ENCODE measurements at places on chromosomes 1 and 21.
A peak's percentile ranks its signal among the peaks of the same experiment; 100 is the strongest.

- H3K4me3 ChIP-seq, result peak overlapping the region; percentile 73
- no peaks in the 10 kb centered on the region for H3K36me3 ChIP-seq
- no peaks in the 10 kb centered on the region for H3K27me3 ChIP-seq
These were observed 696 bp downstream of the TGFB2 start for GRCh38 chr1:218345673-218346390.

- H3K4me3 ChIP-seq, result no peak overlapping the region
- H3K36me3 ChIP-seq, result no peaks in the 10 kb centered on the region
- no peaks in the 10 kb centered on the region for H3K27me3 ChIP-seq
- H3K4me1 ChIP-seq, result no peaks in the 10 kb centered on the region
These were observed 57.4 kb upstream of the TMPRSS15 start for GRCh38 chr21:18460979-18461378.

GRCh38 chr1:59005491-59006288 lies 221.8 kb upstream of the JUN start:
- no peaks in the 10 kb centered on the region for H3K4me1 ChIP-seq
- no peak for DNase-seq
- peaks cover 2% of the 10 kb centered on the region for H3K27me3 ChIP-seq
- H3K36me3 ChIP-seq, result no peaks in the 10 kb centered on the region

DNA sequence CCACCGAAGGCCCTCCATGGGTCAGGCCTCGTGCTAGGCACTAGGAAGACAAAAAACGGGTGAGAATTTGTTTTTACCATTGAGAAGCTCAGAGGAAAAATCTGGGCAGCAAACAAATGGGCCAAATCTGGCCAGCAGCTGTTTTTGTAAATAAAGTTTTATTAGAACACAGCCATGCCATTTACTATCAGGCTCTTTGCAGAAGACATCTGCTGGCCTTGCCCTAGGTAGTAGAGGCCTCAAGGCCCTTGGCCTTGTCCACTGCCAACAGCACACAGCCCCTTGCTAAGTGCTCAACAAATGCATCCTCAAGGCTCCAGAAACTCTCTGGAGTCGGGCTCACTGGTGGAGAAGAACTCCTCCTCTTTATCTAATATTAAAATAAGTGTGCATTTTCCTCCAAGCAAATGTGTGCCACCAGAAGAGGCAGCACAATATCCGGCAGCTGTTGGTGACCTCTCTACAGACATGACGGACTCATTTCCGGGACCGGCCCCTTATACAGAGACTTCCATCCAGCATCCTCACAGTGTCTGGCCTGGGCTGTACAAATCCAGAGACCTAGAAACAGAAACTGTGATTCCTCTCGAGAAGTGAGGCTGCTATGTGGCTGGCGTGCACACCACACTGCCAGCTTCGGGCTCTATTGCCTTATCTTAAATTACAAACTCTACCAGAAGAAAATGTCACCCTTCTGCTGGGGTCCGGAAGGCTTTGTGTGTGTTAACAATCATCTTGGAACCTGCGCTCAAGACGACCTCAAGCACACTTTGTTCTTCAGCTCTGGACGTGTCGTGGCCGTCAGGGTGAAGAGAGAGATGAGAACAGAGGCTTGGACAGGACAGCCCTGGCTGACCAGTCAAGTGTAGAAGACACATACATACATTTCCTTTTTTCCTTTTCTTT lies 203.9 kb downstream of the TOMM20 start:
- peak; percentile 5 for DNase-seq
- no peaks in the 10 kb centered on the region for H3K27me3 ChIP-seq
- H3K4me1 ChIP-seq, result peaks cover 22% of the 10 kb centered on the region
- no peak overlapping the region for H3K4me3 ChIP-seq

DNA sequence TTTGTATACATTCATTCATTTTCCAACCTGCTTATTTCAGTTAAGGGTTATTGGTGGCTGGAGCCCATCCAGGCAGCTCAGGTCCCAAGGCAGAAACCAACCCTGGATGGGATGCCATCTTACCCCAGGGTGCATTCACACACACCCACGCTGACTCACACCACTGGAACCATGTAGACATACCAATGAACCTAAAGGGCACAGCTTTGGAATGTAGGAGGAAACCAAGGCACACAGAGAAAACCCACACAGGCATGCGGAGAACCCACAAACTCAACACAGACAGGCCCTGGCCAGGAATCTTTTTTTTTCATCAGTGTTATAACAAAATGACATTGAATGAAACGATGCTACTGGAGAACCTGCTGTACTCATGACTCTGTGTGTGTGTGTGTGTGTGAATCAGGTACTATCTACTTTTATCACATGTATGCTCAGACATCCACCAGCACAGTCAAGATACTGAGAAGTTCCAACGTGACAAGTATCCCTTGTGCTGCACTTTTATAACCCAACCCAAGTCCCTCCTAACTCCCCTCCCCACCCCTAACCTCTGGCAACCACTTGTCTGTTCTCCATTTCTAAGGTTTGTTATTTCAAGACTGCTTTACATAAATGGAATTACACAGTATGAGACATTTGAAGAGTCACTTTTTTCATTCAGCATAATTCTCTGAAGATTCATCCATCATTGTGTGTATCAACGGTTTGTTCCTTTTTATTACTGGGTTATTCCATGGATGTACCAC lies 286.8 kb upstream of the PLD5 start:
- DNase-seq, result no peak
- H3K36me3 ChIP-seq, result no peaks in the 10 kb centered on the region
- no peaks in the 10 kb centered on the region for H3K27me3 ChIP-seq
- H3K27ac ChIP-seq, result no peak overlapping the region

- peaks cover 14% of the 10 kb centered on the region for H3K4me1 ChIP-seq
- H3K27me3 ChIP-seq, result no peaks in the 10 kb centered on the region
- no peak overlapping the region for H3K27ac ChIP-seq
- no peak for DNase-seq
These were observed 1.7 kb downstream of the F5 start for GRCh38 chr1:169584483-169585144.

- no peak overlapping the region for H3K4me3 ChIP-seq
- H3K27me3 ChIP-seq, result no peaks in the 10 kb centered on the region
- H3K4me1 ChIP-seq, result no peaks in the 10 kb centered on the region
- DNase-seq, result no peak
- H3K27ac ChIP-seq, result no peak overlapping the region
- H3K36me3 ChIP-seq, result no peaks in the 10 kb centered on the region
These were observed 8.5 kb downstream of the CFHR4 start for GRCh38 chr1:196896355-196896754.

GRCh38 chr1:57874418-57874877 lies 450.6 kb upstream of the DAB1 start:
- no peaks in the 10 kb centered on the region for H3K36me3 ChIP-seq
- no peak for DNase-seq
- H3K4me3 ChIP-seq, result no peak overlapping the region
- H3K27ac ChIP-seq, result no peak overlapping the region
- H3K27me3 ChIP-seq, result no peaks in the 10 kb centered on the region
- H3K4me1 ChIP-seq, result no peaks in the 10 kb centered on the region

DNA sequence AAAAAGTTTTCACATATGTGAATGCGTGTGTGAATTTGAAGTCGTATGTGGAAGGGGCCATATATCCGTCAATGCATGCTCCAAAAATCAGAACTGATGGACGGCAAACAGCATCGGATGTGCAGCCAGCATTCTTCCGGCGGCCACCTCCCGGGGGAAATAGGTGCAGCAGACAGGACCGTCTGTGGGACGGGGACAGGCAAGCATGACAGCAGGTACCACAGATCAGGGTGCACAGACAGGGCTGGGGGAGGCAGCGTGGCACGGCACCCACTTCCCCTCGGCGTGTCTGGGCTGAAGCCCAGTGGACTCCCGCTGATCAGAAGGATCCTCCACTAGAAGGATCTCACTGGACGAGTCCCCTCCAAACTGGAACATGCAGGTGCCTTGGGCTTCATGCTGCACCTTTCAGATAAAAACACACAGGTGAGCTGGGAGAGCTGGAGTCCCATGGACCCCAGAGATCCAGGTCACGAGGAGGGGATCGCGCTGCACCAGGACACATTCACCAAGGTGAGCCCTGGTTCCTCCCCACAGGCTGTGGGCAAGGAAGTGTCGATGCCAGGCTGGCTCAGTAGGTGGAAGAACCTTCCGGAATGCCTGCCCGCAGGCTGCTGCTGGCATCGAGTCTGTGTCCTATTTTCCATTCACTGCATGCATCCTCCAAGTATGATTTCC lies 25.3 kb downstream of the PDE9A start:
- DNase-seq, result no peak
- no peak overlapping the region for H3K27ac ChIP-seq
- H3K36me3 ChIP-seq, result no peaks in the 10 kb centered on the region
- H3K27me3 ChIP-seq, result no peaks in the 10 kb centered on the region

GRCh38 chr1:173342736-173343135 lies 134.4 kb upstream of the PRDX6 start:
- H3K27ac ChIP-seq, result no peak overlapping the region
- no peak overlapping the region for H3K4me3 ChIP-seq
- H3K27me3 ChIP-seq, result no peaks in the 10 kb centered on the region
- H3K4me1 ChIP-seq, result no peaks in the 10 kb centered on the region
- H3K36me3 ChIP-seq, result no peaks in the 10 kb centered on the region

DNA sequence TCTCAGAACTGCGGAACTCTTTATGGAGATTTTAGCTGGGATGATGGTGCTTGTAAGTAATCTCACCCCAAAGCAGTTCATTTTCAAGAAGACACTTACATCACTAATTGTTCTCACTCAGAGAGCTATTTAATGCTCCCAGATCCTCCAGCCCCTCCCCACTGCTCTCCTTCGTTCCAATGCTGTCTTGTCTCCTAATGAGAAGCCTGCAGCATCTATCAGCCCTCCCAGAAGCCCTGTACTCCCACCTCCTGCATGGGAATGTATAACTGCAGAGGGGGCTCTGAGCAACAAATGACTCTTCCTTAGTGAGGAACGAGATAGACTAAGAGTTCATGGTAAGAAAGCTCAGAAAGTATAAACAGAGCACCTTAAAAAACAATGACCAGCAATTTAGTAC lies 377.4 kb upstream of the RUNX1 start:
- peaks cover 5% of the 10 kb centered on the region for H3K4me1 ChIP-seq
- no peak for DNase-seq
- no peaks in the 10 kb centered on the region for H3K27me3 ChIP-seq
- no peak overlapping the region for H3K4me3 ChIP-seq
- H3K36me3 ChIP-seq, result no peaks in the 10 kb centered on the region
- H3K27ac ChIP-seq, result no peak overlapping the region

DNA sequence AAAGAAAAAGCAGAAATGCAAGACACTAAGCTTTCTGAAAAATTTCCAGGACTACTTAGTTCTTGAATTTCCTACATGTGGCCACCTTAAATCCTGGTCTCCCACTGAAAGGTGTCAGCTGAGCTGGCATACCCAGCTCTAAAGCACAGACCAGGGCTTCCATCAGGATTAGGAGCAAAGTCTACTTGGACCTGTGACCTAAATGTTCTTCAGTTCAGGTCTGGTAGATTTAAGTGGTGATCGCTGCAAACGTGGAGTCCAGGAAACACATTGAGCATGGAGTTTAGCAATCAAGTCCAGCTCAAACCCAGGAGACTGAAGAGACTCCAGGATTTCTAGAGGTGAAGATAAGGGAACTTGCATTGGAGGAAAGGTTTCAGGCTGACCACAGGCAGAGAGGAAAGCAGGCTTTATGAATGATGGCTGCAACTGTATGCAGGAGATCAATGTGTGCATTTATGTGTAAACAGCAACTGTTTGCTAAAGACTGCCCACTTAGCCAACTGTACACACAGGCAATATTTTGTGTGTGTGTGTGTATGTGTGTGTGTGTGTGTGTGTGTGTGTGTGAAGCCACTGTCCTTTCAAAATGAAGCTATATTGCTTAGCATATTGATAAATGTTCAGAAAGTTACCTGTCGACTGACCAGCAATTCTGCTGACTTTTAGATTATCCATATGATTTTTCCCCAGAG lies 75.2 kb downstream of the LMX1A start:
- no peak overlapping the region for H3K4me3 ChIP-seq
- no peak for DNase-seq
- no peaks in the 10 kb centered on the region for H3K4me1 ChIP-seq
- H3K36me3 ChIP-seq, result no peaks in the 10 kb centered on the region
- H3K27ac ChIP-seq, result no peak overlapping the region
- H3K27me3 ChIP-seq, result no peaks in the 10 kb centered on the region

DNA sequence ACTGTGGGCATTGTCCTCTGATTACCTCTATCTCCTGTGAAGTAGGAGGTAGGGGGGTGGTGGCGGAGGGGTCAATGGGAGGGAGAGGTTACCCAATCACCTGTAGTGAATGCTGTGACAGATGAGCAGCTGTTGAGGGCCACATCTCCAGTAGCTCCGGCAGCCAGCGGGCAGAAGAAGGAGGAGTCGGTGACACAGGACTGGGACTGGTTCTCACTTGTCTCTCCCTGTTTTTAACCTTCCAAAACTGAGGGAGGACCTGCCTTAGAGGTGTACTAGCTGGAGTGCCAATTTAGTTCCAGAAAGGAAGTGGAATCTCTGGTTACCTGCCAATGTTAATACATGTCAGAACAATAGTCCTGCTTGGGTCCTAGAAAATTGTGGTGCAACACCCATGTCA lies 56.2 kb upstream of the ENAH start:
- H3K27ac ChIP-seq, result no peak overlapping the region
- no peak for DNase-seq
- H3K27me3 ChIP-seq, result no peaks in the 10 kb centered on the region

DNA sequence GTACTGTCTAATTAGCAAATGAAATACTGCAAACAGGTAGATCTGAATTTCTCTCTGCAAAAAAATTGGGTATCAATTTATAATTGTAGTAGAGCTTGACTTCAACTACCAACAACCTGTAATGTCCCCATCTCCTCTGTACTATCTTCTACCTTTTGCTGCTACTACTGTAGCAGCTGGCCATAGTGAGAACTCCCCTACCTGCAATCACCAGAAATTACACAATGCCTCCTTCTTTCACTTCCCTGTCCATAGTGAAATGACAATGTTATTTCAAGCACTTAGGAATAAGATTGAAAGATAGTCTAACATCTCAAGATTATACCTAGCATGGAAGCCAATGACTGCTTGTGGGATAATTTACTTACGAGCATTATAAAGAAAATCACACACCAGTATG lies 100.4 kb downstream of the ACBD6 start:
- H3K27me3 ChIP-seq, result no peaks in the 10 kb centered on the region
- no peaks in the 10 kb centered on the region for H3K4me1 ChIP-seq
- no peak overlapping the region for H3K27ac ChIP-seq
- no peak for DNase-seq
- no peak overlapping the region for H3K4me3 ChIP-seq
- no peaks in the 10 kb centered on the region for H3K36me3 ChIP-seq

DNA sequence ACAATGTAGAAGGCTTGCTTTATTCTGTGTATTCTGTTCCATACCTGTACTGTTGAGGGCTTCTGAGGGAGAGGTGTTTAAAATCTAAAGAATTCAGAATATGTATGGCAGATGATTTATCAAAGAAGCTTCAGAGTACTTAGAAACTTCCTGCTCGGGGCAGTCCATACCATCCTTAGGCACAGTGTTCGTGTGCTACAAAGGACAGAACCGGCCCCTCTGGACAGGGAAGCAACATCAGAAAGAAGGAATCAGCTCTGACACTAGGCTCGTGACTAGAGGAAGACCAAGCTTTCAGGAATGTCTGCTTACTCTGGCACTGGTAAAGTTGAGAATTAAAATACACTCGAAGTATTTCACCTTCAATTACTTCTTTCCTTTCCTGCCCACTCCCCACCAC lies 14.1 kb downstream of the SELP start:
- H3K27me3 ChIP-seq, result no peaks in the 10 kb centered on the region
- no peak overlapping the region for H3K27ac ChIP-seq
- DNase-seq, result no peak
- H3K4me3 ChIP-seq, result no peak overlapping the region
- no peaks in the 10 kb centered on the region for H3K4me1 ChIP-seq
- no peaks in the 10 kb centered on the region for H3K36me3 ChIP-seq
